ENCODE measurements at places on chromosomes 11 and 22.

DNA sequence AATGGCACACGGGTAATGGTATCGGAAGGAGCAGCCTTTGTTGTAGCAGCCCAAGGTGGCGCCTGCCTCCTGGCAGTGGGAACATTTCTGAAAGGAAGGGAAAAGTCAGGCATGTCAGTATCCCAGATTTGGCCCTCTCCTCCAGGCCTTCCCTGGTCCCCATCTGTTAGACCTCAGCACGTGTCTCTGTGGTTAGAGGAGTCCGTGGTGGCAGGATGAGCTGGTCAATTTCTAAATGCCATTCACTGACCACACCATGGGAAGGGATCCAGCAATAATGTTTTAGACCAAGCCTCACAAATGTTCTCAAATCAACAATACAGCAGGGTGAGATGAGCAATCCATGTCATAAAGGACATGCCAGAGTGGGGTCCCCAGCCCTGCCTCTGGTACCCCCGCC lies 49.0 kb upstream of the CYP2D6 start:
- no peak for DNase-seq

- DNase-seq = no peak
Measured at GRCh38 chr22:30205281-30206115, 41.1 kb downstream of the LIF start.

DNA sequence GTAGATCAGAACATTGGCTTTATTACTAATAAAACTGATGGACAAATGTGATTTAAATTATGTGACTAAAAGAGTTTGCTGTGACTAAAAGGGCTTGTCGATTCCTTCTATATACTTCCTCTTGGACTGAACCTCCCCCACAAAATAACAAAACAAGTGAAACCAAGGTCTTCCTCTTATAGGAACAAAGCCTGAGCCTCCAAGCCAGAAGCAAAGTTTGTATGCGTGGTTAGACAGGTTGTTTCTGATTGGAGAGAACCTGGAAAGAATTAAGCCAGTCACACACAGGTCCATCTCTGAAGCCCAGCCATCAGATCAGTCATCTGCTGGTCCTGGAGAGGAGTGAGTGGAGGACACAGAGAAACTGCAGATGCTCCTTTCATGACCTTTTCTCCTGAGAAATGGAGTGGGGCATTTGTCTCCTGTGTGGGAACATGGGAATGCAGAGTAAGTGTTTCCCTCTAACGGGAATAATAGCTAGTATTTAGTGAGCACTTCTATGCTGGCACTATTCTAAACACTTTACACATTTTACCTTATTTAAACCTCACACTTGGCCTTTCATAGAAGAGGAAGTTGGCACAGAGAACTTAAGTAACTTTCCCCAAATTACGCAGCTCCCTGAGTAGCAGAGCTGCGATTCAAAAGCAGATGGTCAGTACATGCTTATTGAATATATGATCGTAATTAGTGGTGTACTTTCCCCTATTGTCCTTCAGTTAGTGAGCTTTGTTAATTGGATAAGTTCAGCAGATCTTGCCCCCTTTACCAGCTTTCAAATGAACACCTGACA lies 77.1 kb downstream of the UVRAG start:
- no peak for DNase-seq

- no peak for DNase-seq
Measured at GRCh38 chr22:40161194-40161593, 16.5 kb upstream of the TNRC6B start.

- DNase-seq = no peak
Measured at GRCh38 chr11:59182457-59183151, 10.7 kb downstream of the DTX4 start.
